ENCODE measurements at places on chromosomes 12 and 14.
A peak's percentile ranks its signal among the peaks of the same experiment; 100 is the strongest.

GRCh38 chr14:72830356-72830755 is 63.5 kb downstream of the DPF3 start:
- no peak for DNase-seq

DNA sequence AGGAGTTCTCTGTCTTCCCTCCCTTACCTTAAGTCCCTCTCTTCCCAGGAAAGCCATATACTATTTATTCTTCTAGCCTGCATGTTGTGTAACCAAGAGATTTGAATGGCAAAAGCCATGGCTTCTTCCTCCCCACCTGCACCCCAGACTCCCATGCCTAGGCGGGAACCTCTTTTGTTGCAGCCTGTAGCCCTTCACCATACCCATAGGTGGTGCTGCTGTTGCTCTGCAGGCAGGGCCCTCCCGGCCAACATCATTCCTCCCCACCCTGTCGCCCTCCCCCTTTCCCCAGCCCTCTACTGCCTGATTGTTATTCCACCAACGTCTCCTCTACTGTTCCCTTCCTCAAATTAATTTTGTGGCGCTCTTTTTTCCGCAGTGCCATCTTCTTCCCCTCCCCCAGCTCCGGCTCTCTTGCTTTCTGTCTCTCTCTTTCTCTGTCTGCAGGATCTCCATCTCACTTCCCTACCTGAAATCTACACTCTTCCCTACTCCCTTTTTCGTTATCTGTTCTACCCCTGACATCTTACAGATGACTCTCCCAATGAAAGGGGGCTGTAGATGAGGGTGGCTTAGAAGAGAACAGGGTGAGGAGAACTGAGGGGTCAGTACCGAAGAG is 13.8 kb downstream of the NGDN start:
- DNase-seq, result peak; percentile 17

DNA sequence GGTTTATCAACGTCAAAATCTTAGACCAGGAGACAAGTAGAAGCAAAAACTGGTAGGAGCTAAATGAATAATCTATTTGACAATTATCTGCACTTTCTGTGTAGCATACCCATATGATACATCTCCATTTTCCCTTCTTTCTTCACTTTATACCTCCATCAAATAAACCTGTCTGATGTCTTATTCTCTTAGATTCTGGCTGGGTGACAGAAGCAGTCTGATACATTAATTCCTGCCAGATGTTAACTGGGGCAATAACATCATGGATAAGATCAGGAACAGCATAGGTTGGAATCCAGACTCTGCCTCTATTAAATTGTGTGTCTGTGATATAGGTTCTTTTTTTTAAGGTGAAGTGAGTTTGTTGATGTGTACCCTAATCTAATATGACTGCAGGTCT is 11.7 kb upstream of the RERG start:
- no peak for DNase-seq

DNA sequence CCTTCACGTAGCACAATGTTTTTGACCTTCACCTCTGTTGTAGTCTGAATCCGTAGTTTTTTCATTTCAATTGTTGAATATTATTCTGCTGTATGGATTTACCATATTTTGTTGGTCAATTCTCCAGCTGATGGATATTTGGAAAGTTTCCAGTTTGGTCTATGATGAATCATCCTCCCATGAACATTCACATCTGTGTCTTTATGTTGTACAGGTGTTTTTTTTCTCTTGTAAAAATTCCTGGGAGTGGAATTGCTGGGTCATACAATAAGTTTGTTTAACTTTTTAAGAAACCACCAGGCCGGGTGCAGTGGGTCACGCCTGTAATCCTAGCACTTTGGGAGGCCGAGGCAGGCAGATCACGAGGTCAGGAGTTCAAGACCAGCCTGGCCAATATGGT is 36.7 kb upstream of the GNG2 start:
- DNase-seq, result no peak

GRCh38 chr14:30015489-30015888 is 87.8 kb upstream of the PRKD1 start:
- no peak for DNase-seq

GRCh38 chr14:28776482-28777266 is 10.1 kb downstream of the FOXG1 start:
- no peak for DNase-seq

- DNase-seq, result no peak
Observed at GRCh38 chr12:121630791-121631355, 4.5 kb downstream of the ORAI1 start.

DNA sequence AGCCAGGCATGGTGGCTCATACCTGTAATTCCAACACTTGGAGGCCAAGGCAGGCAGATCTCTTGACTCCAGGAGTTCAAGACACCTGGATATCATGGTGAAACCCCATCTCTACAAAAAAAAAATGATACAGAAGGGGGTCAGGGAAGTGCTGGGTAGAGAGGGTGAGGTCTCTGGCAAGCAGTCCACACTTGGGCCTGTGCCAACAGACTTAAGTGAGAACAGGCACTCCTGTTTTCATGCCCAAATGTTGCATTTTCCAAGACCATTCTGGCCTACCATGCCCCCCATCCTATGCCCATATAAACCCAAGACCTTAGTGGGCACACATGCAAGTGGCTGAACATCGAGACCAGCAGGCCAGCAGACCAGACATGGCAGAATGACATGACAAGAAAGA is 16.0 kb upstream of the CMAS start:
- no peak for DNase-seq

DNA sequence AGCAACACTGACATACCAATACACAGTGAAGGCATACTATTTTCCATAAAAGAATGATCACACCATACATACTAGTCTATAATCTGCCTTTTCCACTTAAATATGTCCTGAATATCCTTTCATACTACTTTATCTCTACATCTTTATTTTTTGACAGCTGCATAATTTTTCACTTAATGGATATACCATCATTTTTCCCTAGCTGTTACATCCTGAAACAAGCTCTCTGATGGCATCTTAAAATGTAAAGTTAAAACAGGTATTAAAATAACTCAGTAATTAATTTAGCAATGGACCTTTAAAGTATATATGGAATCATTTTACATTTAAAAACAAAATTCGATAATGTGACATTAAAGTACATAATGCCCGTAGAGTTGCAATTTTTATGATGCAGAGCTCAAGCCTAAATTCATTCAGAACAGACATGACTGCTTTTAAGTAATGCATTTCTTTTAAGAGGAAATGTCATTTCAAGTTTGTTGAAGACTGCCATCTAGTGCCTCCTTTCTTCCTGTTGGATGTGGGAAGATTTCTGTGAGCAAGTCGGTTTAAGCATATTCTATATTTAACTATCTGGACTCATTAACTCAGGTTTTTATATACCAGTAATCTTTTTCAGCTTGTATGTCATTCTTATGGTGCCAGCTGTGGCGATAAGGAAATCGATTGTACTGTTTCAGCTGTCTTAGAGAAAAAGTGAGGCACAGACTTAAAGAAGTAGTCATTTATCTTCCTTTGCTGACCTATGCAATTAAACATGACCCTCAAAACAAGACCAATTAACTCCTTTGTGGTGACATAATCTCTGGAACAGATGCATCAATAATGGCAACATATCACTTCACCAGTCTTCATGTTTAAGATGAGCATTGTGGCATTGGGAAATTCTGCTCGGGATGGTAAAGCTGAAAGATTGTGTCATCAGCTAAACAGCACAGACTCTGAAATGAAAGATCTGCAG is 20.3 kb downstream of the PRICKLE1 start:
- no peak for DNase-seq

DNA sequence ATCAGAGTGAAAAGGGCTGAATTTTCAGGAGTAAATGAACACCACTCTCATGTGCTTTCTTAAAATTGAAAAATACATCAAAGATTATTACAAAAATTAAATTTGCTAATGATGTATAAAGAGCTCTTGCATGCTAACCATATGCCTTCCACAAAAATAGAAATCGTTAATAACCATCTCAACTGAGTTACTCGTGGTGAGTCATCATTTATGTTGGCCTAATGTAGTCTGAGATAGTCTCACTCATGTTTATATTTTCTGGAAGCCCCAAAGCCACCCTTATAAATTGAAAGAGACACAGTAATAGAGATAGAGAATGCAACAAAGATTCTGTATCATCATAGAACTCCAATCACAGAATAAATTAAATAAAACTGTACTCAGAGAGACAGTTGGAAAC is 131.2 kb downstream of the KCNH5 start:
- no peak for DNase-seq

DNA sequence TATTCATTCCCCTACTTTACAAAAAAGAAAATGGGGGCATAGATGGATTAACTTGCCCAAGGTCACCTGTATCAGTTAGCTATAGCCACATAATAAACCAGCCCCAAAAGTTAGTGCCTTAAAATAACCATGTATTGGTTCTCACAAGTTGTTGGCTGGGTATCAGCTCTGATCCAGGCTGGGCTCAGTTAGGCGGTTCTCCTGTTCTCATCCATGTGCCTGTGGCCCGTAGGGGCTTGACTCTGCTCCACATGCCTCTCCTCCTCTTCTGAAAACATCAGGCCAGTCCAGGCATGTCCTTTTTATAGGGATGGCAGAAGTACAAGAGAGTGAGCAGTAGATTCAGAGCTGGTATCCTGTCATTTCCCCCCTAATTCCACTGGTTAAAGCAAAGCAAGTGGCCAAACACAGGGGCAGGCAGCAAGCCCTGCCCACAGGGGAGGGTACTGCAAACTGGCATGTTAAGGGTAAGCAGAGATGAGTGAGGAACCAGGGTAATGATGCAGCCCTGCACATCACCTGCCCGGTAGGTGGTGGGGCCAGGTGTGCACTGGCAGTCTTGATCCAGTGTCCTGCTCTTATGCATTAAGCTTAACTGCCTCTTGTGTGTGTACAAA is 47.9 kb upstream of the TUNAR start:
- no peak for DNase-seq

GRCh38 chr12:132410296-132410625 is 79.7 kb upstream of the FBRSL1 start:
- DNase-seq, result no peak

- no peak for DNase-seq
Observed at GRCh38 chr14:103100281-103101121, 6.0 kb downstream of the EXOC3L4 start.

DNA sequence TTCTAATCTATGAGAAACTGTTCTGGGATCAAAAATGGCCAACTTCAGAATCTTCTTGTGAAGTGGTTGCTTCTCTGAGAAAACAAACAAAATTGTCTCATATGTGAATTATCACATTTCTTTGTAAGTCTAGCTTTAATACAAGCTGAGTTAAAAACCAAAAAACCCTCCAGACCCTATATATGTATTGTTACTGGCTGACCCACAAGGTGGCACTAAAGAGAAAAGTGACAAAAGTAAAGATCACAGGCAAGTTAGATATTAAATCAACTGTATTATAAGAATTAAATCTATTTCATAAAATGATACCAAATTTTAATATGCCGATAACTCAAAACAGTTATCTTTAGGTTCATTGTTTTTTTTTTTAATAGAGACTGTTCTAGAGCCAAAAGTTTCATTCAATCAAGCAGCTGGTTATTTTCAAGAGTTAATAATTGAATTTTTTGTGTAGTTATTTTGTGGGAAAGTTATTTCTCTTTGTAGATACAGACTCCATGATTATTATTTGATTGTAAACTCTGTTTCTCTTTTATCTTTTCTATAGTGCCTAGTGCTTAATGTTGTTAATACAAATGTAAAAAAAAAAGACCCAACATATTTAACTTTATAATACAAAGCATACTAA is 7.5 kb upstream of the TRHDE start:
- DNase-seq, result no peak

DNA sequence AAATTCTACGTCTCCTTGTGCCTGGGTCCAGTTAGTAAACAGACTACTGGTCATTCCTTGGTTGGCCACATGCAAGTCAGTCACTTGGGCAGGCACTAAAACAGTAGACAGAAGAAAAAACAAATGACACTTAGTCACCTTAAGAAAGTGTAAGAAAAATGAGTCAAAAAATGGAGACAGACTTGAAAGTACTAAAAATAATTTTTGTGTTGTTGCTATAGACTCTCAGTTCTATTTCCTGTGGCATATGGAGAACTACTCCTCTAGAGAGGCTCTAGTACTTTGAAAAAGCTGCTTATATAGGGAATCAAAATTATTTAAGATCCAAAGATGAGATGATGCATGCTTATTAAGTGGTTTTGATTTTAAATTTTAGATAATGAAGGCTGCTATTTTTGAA is 56.0 kb downstream of the PTPRB start:
- no peak for DNase-seq

DNA sequence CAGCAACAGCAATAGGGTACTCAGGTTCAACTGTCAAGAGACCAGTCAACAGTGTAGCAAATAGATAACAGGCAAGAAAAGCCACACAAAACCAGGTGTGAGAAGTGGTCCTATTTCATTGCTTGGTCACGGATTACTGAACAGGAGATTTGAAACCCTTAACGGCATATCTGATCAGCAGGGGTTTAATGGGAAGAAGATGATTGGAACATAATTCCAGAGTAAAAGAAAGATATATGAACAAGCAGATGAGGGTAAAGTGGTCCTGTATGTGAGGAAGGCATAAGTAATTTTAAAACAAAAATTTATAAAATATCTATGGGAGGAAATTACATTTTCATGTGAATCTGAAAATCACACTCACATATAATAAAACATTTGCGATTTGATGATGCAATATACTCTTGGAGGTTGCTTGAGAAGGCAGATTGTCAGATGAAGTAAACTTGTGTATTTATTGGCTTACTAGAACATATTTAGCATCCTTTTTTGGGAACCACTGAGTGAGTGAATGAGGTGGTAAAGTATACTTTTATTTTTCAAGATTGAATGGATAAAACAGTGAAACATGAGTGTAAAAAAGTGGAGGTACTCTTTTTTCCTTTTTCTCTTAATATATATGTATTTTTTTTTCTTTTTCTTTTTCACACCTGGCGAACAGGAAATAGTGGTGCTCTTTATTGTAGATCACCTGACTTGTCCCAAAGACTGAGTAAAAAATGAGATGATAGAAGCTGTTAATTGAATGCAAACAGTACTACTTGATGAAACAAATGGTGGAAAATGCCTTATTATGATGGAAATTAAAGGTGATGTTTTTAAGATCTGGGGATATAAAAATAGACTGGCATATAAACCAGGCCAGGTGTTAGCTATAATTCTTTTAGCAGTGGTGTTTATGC is 21.6 kb upstream of the SDR39U1 start:
- no peak for DNase-seq

GRCh38 chr12:9872162-9872561 is 3.0 kb upstream of the CLEC2B start:
- no peak for DNase-seq

DNA sequence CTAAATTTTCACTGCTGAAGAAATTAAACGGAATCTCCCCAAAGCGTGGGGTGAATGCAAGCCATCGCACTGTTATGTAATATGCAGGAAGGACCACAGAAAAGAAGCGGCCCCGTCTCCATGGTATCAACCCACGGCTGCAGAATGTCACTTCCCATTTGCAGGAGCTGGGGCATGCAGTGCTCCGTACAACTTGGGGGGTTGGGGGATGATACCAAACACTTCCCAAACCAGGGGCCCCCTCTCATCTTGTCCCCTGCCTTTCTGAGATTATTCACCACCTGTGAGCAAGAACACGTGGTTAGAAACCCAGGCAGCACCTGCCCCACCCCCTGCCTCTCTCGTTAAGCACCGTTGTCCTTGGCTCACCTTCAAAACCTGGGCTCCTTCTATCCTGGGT is 505.1 kb upstream of the TMEM132C start:
- no peak for DNase-seq

Data from activated naive CD4-positive, alpha-beta T cell treated with anti-CD3 and anti-CD28 coated beads for 36 hours (primary cell).